ENCODE measurements at places on chromosomes 13 and 19.
A peak's percentile ranks its signal among the peaks of the same experiment; 100 is the strongest.

DNA sequence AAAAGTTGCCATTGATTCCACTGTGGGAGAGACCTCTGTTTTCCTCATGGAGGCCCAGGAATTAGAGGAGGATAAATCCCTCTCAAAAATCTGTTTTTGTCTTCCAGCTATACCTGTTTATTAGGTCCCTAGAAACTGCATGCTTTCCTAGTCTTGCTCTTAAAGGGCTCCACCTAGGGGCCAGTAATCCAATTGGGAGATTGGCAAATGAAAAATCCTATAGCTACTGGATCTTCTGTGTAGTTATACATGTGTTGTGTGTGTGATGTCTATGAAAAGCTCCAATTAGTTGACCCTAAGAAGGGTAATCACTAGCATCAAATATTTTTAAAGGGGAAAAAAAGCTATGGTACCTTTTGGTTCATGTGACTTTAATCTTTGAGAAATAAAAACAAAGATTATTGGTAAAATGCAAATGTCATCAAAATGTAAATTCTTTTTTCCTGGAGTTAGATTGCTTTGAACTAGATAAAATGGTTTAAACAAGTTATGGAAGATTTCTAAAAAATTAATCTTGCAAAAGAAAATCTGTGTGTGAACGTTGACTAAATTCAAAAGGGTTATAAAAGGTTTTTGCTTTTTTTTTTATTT lies 63.4 kb upstream of the C1QTNF9B start:
- no peak for DNase-seq

- DNase-seq: peak; percentile 62
Measured at GRCh38 chr19:6459262-6460098, at the start of gene SLC25A23. TSS of gene SLC25A23 (minus strand) at chr19:6459792. CDS start at chr19:6459628, 164 bp downstream.

DNA sequence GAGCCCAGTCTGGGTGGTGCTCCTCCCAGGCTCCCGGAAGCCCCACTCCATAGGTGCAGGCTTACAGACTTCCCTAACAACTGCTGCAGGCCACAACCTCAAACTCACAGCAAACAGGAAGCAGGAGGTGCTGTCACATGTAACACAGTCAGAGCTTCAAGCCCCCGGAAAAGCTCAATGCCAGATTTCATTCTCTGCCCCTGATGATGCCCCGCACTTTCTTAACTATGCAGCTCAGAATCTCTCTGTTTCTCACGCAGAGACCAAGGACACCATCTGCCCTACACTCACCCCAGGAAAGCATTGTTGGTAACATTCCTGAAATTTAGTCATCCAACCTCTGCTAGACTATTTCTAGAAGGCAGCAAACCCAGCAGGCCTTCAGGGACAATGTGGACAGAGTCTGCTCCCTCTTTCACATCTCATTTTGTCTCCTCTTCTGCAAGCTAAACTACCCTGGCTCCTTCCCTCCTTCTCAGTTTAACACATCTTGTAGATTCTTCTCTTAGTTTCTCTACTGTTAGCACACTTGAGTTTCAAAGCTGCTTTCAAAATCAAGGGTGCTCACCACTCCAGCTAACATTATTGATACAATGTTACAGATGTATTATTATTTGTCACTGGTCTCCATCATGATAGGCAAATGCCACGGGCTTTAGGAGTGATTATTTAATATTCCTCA lies 162.5 kb downstream of the KCTD12 start:
- DNase-seq: peak; percentile 84

DNA sequence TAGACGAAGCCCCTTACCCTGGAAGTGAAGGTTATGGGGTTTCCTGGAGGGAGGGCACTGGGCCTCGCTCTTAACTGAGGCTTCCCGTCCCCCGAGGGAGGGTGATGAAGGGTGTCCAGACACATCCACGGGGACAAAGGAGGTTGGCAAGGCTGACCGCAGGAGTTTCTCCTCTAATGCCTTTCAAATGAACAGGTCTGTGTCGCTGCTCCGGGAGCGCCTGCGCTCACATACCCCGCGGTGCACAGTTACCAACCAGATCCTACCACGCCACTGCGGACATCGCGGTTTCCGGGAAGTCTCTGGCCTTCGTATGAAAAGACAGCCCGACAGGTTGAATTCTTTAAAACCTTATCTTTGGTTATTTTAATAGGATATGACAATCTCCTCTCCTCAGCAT lies 41.3 kb downstream of the IRS2 start:
- DNase-seq: no peak

DNA sequence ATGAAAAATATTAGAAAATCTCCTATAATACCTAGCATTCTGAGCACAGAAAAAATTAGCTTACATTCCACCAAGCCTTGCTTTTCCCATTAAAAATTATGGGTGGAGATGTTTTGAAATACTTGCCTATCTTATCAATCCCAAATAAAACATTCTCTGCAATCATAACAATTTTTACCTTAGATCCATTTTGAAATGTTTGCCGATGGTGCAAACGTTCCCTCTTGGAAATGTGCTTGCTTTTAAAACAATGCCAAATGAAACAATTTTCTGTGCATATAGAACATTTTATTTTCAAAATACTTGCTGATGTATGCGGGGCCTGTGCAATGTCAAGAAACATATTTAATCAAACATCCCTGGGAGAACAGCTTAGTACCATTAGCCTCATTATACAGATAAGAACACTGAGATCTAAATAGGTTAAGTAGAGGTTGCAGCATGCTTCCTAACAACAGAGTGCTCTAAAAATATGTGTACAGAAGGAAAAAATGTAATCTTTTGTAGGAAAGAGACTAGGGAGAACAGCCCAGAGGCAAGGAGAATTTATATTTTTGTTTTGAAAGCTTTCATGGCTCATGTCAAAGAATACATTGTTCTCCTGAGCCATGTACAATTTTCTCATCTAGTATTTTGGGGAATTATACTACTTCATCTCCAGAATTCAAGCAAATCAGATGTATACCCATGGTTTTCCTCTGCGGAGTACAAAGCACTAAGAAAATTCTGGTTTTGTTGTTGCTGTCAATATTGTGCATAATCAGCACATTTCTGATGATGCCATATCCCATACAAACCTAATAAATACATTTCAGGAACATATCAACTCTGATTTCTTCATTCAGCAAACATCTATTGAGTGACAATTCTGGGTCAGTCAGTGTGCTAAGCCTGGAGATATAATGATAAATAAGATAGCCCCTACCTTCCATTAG lies 25.9 kb upstream of the FNDC3A start:
- DNase-seq: no peak

GRCh38 chr19:18205200-18205892 lies 1.5 kb upstream of the RAB3A start:
- peak; percentile 51 for DNase-seq

DNA sequence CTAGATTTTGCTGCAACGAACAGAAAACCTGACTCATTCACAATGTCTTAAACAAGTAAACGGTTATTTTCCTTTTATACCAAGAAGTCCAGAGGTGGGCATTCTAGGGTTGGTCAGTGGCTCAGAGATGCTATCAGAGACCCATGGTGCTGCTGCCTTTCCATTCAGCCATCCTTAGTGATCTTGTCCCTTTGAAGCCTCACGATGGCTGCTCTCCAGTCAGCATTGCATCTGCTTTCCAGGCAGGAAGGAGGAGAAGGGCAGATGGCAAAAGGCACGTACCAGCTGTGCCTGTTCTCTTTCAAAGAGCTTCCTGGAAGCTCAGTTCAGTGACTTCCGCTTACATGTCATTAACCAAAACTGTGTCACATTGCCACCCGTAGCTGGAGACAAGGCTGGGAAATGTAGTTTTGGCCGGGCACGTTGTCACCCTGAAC lies 30.1 kb downstream of the WDFY2 start:
- no peak for DNase-seq

- no peak for DNase-seq
Measured at GRCh38 chr13:103130681-103131210, 64.5 kb upstream of the SLC10A2 start.

DNA sequence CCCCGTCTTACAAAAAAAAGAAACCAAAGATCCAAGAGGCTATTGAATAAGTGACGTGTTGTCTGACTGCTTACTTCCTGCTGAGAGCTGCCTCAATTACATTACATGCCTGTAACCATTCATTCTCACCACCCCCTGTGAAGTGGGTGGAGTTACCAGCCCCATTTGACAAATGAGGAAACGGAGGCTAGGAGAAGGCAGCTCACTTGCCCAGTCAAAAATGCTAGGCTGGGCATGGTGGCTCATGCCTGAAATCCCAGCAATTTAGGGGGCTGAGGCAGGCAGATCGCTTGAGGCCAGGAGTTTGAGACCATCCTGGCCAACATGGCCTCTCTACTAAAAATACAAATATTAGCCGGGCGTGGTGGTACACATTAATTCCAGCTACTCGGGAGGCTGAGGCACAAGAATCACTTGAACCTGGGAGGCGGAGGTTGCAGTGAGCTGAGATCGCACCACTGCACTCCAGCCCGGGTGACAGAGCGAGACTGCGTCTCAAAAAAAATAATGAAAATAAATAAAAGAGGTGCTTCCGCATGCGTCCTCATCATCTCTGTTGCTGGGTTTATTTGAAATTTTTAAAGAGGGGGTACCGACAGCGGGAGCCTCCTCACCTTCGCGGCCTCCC lies 499 bp downstream of the LSM7 start:
- no peak for DNase-seq

GRCh38 chr13:113082198-113083021 lies 23.2 kb upstream of the F7 start:
- DNase-seq: no peak

- DNase-seq: no peak
Measured at GRCh38 chr19:18894254-18895037, 1.5 kb downstream of the CERS1 start.

GRCh38 chr19:42409477-42409876 lies 17.7 kb downstream of the LIPE start:
- DNase-seq: no peak

- DNase-seq: peak; percentile 47
Measured at GRCh38 chr19:44607049-44607448, 6.3 kb upstream of the IGSF23 start.

GRCh38 chr19:52007451-52007805 lies 583 bp downstream of the ZNF615 start:
- DNase-seq: no peak

- no peak for DNase-seq
Measured at GRCh38 chr13:74920361-74920760, 561.6 kb downstream of the TBC1D4 start.

GRCh38 chr13:43786472-43786765 lies 353 bp downstream of the ENOX1 start:
- DNase-seq: no peak

DNA sequence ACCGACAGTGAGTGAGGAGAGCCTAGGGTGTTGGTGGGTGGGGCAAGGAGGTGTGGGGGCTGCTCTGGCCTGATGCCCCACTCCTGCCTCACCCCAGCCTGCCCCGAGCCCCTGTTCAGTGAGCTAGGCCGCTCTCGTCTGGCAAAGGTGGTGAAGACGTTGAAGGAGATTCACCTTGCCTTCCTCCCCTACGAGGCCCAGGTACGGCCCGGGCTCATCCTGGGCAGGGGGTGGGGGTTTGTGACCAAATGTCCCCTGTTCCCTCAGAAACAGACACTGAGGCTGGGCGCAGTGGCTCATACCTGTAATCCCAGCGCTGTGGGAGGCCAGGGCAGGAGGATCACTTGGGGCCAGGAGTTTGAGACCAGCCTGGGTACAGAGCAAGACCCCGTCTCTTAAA lies 3.9 kb downstream of the STXBP2 start:
- DNase-seq: no peak

- DNase-seq: no peak
Measured at GRCh38 chr19:48338802-48339503, 13.6 kb downstream of the EMP3 start.

GRCh38 chr13:79386125-79386826 lies 19.8 kb downstream of the RBM26 start:
- DNase-seq: no peak

DNA sequence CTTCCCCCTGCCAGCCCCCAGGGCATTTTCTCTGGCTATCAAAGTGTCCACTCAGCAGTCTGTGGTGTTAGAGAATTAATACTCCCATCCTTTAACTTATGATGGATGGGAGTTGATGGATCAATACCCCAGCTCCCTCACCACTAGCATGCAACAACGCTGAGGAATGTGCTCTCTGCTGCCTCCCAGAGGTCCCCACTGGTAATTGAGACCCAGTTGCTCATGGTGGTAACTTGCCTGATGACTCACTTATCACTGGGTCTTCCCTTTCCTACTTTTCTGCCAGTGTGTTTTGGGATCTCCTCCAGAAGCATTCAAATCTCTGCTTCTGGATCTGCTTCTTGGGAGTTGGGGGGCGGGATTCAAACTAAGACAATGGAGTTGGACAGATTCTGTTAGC lies 20.3 kb upstream of the CACNA1A start:
- no peak for DNase-seq

DNA sequence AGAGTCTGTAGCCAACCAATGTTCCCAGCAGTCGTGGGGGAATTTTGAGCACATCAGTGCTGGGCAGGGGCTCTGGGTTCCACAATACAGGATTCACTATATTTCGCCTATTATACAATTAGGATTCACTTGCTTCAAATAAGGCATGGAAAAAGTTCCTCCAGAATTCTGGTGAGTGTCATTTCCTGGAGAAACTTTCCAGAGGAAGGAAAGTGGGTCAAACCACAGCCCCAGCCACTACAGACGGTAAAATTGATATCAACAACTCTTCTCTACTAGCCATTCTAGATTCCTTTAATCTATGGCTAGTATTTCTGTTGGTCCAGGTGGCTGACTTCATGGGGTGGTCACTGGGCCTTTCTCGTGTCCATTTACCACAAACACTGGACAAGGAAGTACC lies 10.5 kb downstream of the MYCBP2 start:
- DNase-seq: no peak

DNA sequence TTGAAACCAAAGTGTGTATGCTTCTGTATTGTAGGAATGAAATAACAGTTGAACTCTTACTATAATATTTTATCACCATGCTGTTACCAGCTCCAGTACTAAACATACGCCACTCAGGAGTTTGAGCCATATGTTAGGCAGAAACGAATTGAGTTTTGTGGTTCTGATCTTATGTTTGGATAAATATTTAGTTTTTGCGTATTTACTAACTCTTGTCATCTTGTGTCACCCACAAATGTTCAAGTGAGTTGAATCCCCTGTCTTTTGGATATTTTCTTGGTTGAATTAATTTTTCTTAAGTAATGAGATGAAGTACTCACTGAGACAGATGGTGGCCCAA lies 1.5 kb downstream of the FNDC3A start:
- DNase-seq: no peak

GRCh38 chr19:49216071-49216470 lies 58.5 kb downstream of the TRPM4 start:
- DNase-seq: no peak

DNA sequence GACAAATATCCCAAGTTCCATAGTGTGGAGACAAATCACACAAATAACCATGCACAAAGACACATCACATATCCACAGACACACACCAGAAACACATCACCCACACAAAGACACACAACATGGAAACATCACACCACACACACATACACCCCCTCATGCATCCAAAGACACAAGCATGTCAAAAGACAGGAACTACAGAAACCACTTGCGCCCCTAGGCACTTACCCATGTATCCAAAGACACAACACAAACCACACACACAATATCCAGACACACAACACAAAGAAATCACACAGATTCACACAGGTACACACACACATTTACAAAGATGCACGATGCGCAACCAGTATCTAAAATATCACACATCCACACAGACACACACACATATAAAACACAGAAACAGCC lies 901 bp downstream of the DPF1 start:
- DNase-seq: no peak

- DNase-seq: no peak
Measured at GRCh38 chr19:29524201-29524911, 1.4 kb upstream of the VSTM2B start.

- no peak for DNase-seq
Measured at GRCh38 chr13:36282821-36283432, 14.7 kb downstream of the CCDC169 start.

- DNase-seq: no peak
Measured at GRCh38 chr19:46065486-46066071, 24.8 kb upstream of the IGFL4 start.

All from GDM1 (cell line).